Cortex of kidney (tissue), 1 donor: ENCODE measurements at places on chromosomes 5 and 9.

GRCh38 chr9:117189121-117189520 lies 225.7 kb downstream of the ASTN2 start:
- DNase-seq = no peak

- DNase-seq = no peak
These were observed 83.9 kb downstream of the SLC1A3 start for GRCh38 chr5:36690041-36690961.

DNA sequence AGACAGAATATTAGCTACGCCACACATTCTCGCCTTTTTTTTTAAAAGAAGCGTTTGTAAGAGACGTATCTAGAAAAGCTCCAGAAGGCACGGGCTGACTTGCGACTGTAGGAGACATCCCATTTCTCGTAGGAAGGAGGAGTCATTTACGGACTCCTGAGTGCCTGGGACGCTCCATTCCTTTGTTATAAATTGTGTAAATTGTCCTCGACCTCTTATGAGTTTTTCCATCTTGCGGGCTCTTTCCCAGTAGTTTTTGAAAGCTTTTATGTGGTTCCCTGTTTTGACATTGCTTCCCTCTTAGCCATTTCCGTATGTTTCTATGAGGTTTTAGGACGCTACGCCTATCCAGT lies 1.0 kb downstream of the RABL6 start:
- no peak for DNase-seq

- no peak for DNase-seq
These were observed 42.4 kb downstream of the MRRF start for GRCh38 chr9:122307061-122307460.

- DNase-seq = no peak
These were observed 87.3 kb downstream of the HSD17B3 start for GRCh38 chr9:96214635-96215034.

DNA sequence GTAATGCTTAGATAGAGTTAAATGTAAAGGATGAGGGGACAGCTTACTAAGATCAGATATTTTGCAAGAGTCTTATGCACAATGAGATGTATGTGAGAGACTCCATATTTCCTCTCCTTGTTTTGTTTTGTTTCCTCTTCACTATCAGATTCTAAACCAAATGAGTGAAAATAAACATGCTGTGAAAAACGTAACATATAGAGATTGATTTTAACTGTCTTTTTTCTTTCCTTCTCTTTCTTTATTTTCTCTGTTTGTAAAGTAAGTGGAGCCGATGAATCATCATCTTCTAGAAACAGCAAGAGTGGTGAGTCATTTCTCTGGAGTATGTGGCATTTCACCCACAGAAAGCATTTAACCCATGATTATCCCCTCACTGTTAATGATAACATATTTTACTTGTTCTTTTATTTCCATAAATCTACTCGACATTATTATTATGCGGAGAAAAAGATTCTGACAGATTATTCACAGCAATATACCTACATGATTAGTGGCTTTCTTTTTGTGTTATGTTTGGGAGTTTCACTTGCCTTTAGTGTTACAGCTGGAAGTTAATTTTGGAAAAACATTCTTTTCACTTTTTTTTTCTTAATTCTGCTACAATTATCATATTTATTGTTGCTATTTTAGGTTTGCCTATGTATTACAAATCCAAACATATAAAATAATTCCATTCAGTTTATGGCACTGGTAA lies 2.1 kb upstream of the ANXA1 start:
- no peak for DNase-seq

GRCh38 chr9:91943478-91944470 lies 6.3 kb downstream of the ROR2 start:
- no peak for DNase-seq

DNA sequence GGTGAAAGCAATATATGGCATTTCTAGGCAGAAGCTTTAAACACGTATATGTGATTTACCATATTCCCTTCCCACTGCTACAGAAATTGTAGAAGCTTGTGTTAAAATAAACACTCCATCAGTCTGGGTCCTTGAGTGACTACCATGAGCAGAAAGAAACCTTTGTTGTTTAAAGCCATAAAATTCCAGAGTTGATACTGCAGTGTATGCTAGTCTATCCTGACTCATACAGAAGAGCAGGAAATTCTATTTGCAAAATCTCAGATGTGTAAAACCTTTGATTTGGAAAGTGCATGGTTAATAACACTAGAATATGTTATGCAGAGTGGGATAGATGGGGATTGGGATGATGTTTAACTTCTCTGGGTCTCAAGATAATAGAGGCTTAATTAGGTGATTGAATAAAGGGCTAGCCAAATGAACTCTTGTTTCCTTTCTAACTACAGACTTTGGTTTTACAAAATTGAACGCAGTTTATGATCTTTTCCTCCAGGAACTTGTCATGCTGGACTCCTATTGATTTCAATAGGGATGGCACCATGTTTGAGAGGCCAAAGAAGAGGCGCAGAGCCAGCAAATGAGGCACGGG lies 282.7 kb upstream of the VLDLR start:
- DNase-seq = no peak

DNA sequence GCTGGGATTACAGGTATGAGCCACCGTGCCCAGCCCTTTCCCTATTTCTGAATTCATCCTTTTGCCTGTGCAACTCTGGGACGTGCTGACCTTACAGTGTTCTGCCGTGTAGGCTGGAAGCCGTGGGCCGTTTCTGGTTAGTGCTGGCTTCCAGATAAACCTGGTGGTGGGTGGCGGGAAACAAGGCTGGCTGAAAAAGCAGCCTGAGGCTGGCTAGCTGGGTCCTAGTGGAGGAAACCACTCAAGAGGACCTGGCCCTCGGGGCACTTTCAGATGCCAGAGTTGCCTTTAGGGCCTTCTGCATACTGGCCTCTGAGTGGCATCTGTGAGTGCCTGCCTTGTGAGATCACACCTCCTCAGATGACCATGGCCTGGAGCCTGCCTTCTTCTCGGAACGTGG lies 26.9 kb downstream of the GALNT12 start:
- no peak for DNase-seq

- DNase-seq = no peak
These were observed 75.6 kb downstream of the DCP2 start for GRCh38 chr5:113052041-113052795.

GRCh38 chr5:109876941-109877669 lies 187.4 kb downstream of the MAN2A1 start:
- DNase-seq = no peak

DNA sequence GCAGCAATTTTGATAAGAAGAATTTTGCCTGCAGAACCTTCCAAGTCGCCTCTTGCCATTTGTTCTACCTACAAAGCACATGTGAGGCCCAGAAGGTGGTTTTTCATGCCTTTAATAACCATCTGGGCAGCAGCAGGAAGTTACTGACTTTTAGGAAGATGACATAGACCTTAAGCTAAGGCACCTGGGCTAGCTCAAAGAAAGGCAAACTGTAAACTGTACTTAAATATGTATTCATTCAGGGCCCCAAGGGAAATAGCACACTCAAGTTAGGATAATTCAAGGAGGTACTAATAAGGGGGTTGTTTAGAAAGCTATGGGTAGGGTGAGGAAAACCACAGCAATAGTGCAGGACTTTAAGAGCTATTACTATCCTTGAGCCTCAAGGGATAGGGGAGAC lies 57.3 kb upstream of the HSPB3 start:
- DNase-seq = no peak

DNA sequence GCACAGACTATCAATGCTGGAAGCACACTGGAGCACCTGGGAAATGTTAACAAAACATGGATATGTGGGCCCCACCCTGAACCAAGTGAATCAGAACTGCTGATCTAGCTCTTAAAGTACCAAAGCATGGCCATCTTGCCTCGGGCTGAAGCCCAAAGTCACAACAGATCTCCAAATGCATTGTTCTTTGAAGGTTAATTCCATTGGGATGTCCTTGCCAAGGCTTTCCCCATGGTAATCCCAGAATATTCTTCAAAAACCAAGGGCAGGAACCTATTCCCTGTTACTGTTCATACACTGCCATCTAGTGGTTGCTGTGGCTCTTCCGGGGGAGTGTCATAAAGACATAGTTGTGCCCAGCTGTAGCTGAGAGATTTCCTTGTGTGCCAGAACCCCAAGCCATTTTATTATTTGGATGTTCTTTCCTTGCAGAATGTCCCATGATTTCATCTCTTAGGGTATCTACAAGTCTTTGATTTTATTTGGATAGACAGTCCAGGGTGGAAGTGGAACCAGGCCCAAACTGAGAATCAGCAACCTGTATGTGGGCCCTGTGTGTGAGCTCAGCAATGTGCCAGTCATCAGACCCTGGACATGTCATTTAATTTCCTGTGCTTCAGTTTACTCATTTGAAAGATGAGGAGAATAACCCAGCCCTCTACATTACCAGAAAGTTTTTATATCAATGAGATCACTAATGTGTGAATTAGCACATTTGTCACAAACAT lies 290.0 kb downstream of the ACTL7B start:
- no peak for DNase-seq

GRCh38 chr5:65299861-65300260 lies 181.9 kb downstream of the ADAMTS6 start:
- DNase-seq = no peak

GRCh38 chr5:37721447-37721871 lies 118.4 kb downstream of the GDNF start:
- no peak for DNase-seq

DNA sequence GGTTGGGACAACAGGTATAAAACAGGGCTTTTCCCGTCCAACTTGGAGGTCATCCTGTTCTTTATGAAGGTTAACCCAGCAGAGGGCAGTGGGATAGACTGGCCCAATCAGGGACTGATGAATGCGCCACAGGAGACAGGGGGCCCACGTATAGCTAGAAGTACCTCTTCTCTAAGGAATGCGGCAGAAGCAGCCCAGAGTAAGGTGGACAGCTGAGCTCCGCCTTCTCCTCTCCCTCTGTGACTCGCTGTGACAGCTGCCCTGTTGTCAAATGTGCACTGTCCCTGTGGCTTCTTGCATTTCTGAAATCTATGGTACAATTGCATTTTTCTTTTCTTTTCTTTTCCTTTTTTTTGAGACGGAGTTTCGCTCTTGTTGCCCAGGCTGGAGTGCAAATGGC lies 306.6 kb downstream of the FBXL7 start:
- no peak for DNase-seq

DNA sequence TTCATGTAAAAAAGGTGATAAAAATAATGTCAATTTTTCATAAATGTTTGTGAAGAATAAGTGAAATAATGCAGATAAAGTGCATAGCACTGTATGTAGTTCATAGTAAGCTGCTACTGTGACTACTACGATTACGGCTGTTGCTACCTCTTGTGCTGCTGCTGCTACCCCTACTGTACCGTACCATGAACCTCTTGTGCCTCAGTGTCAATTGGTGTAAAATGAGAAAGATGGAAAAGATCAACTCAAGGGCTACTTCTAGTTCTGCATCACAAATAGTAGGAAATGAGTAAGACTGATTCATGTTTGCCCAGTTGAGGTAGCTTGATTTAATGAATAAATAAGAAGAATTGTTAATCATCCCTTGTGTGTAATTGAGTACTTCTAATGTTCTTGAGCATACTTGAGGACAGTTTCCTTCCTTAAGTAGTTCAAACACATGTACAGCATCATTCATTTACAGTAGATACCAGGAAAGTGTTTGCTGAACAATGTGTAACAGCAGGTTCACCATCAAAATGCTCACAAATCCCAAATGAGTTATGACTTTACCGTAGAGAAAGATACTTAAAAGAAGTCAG lies 200.0 kb upstream of the ATP10B start:
- DNase-seq = no peak

GRCh38 chr5:61788548-61788947 lies 456.5 kb downstream of the ZSWIM6 start:
- no peak for DNase-seq

DNA sequence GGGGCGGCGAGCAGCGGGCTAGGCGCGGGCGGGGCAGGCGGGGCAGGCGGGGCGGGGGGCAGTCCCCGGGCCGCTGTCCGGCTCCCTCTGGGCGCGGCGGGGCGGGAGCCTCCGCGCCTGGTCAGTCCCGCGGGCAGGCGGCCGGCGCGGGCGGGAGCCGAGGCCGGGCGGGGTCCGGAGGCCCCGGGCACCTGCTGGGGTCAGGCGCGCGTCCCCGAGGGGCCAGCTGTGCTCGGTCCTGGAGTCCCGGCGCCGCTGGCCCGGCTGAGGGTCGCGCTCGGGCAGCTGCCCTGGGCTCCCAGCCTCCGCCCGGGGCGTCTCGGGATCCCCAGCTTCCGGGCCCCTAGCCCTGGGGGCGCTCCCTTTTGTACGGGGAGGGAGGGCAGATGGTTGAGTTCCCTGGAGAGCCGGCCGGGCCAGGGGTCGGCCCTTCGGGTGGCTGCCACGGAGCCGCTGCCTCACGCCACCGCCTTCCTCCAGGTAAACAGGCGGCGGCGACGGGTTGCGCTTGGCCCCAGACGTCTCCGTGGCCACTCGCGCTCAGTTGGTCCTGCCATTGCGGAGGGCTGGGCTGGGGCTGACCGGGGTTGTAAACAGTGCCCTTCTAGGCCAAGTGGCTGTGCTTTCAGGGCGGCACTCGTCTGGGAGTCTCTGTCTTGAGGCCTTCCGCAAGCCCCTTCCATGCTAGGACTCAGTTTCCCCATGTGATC lies 473 bp downstream of the ZBTB34 start:
- no peak for DNase-seq

GRCh38 chr9:89498852-89499480 lies 1.1 kb upstream of the SEMA4D start:
- no peak for DNase-seq

- no peak for DNase-seq
These were observed 41.0 kb downstream of the PSD2 start for GRCh38 chr5:139836469-139837208.

- DNase-seq = no peak
These were observed 13.4 kb downstream of the CCDC152 start for GRCh38 chr5:42770003-42770402.

- no peak for DNase-seq
These were observed 176.5 kb upstream of the TLE4 start for GRCh38 chr9:79395228-79395627.

DNA sequence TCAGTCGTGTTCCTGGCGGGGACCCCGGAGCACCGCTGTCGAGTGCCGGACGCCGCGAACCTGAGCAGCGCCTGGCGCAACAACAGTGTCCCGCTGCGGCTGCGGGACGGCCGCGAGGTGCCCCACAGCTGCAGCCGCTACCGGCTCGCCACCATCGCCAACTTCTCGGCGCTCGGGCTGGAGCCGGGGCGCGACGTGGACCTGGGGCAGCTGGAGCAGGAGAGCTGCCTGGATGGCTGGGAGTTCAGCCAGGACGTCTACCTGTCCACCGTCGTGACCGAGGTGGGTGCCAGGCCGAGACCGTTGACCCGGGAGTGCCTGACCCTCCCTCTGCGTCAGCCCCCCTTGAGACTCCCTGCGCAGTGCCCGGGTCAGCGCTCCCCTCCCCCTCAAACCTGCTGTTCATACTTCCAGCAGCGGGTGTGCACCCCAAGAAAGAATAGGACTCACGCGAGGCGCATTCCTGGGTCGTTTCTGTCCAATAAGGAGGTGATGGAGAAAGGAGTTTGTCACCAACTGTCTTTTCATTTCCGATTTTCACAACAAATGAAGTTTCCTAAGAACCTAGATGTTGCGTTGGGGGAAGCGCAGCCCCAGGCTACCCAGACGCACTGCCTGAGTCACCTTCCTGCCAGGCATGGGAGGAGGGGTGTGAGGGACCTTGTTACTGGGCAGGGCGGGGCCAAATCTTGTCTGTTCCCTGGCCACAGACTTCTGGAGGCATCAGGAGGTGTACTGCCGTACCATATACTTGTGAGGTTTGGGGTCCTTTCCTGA lies 722 bp downstream of the SLC22A4 start:
- no peak for DNase-seq

- no peak for DNase-seq
These were observed 98.2 kb downstream of the CEMIP2 start for GRCh38 chr9:71670121-71670520.
